Cardiac fibroblast (primary cell): ENCODE measurements at places on chromosomes 12 and 14.

GRCh38 chr12:46667551-46667950, 158.2 kb downstream of the SLC38A4 start:
- DNase-seq = peak; percentile 46

- no peak for DNase-seq
These were observed 6.0 kb upstream of the PRMT5 start for GRCh38 chr14:22935156-22935555.

- peak; percentile 75 for DNase-seq
These were observed 240.3 kb downstream of the EMP1 start for GRCh38 chr12:13436696-13437391.

- no peak for DNase-seq
These were observed 13.9 kb downstream of the ZDHHC17 start for GRCh38 chr12:76777765-76778216.

GRCh38 chr14:74656964-74657363, 44.9 kb upstream of the LTBP2 start:
- DNase-seq = no peak
